Vagina (tissue), 2 donors: ENCODE measurements at places on chromosomes 3 and 15.

DNA sequence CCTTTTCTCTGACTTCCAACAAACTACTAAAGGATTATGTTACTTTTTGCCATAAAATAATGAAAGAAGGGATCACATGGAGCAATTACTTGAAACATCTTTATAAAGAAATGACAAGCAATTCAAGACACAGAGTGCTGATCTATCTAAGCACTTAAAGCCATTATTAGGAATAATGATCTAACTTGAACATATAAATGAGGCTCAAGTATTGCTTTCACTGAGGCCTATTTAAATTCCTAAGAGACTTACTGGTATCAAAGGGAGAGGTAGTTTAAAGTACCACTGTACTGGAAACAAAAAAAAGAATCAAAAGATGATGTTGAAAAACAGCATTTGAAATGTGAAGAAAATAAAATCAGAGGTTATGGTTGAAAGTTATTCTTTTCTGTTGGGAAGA, 375.5 kb downstream of the PLCL2 start:
- no peaks in the 10 kb centered on the region for H3K36me3 ChIP-seq
- DNase-seq, result no peak
- H3K27ac ChIP-seq, result no peak overlapping the region
- H3K4me3 ChIP-seq, result no peak overlapping the region
- H3K4me1 ChIP-seq, result no peaks in the 10 kb centered on the region

DNA sequence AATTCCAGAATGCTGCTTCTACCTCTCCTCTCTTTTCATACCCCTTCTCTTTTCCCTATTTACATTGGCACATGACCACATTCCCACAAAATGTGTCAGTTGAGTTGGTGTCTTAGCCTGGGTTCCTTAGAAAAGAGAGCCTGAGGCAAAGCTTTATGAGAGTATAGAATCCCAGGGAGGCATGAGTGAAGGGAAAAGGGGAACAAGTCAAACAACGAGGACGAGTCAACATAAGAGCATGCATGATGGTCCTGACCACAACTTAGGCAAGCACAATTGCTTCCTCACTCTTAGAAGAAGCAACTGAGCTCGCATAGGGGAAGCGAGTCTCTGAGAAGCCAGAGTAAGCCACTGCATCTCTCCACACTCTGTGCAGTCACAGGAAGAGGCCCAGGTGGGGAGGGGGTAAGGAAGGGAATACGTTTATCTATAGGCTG, 15.4 kb upstream of the ZNF774 start:
- H3K27ac ChIP-seq, result no peak overlapping the region
- H3K36me3 ChIP-seq, result no peaks in the 10 kb centered on the region
- no peaks in the 10 kb centered on the region for H3K4me1 ChIP-seq
- no peaks in the 10 kb centered on the region for H3K27me3 ChIP-seq

DNA sequence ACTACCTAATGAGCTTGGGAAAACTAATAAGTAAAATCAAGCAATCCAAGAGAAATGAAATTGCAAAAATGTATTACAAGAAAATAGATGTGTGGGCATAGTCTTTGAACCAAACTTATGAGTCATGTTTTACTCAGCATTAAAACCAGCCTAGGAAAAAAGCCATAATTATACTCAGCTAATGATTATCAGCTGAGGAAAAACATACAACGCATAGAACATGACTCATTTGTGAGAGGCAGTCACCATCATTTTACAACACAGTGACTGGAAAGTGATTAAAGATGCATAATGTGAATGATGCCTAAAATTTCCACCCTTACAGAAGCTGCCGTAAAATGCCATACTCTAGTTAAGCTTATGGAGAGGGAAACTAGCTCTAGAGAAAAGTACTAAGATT, 238.0 kb upstream of the EOMES start:
- no peaks in the 10 kb centered on the region for H3K36me3 ChIP-seq
- no peaks in the 10 kb centered on the region for H3K27me3 ChIP-seq
- no peak overlapping the region for H3K4me3 ChIP-seq
- no peak overlapping the region for H3K27ac ChIP-seq
- no peaks in the 10 kb centered on the region for H3K4me1 ChIP-seq

- H3K27me3 ChIP-seq, result no peaks in the 10 kb centered on the region
- no peaks in the 10 kb centered on the region for H3K36me3 ChIP-seq
- DNase-seq, result peak; percentile 64
- H3K4me3 ChIP-seq, result no peak overlapping the region
Measured at GRCh38 chr3:38823722-38824121, 7.7 kb upstream of the SCN10A start.

- H3K4me3 ChIP-seq, result no peak overlapping the region
- no peaks in the 10 kb centered on the region for H3K4me1 ChIP-seq
- H3K36me3 ChIP-seq, result no peaks in the 10 kb centered on the region
- no peaks in the 10 kb centered on the region for H3K27me3 ChIP-seq
Measured at GRCh38 chr3:125098611-125099291, 43.0 kb upstream of the HEG1 start.

GRCh38 chr3:127396473-127396872, 108.6 kb upstream of the PRR20G start:
- no peaks in the 10 kb centered on the region for H3K27me3 ChIP-seq
- no peaks in the 10 kb centered on the region for H3K36me3 ChIP-seq
- no peak overlapping the region for H3K4me3 ChIP-seq
- DNase-seq, result no peak

DNA sequence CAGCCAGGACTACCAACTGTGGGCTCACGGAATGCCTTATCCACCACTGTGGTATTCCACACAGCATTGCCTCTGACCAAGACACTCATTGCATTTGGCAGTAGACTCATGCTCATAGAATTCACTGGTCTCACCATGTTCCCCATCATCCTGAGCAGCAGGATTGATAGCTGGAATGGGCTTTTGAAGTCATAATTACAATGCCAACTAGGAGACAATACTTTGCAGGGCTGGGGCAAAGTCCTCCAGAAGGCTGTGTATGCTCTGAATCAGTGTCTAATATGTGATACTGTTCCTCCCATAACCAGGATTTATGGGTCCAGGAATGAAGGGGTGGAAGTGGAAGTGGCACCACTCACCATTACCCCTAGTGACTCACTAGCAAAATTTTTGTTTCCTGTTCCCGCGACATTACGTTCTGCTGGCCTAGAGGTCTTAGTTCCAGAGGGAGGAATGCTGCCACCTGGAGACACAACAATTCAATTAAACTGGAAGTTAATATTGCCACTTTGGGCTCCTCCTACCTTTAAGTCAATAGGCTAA, 58.6 kb upstream of the CCDC80 start:
- no peaks in the 10 kb centered on the region for H3K27me3 ChIP-seq
- no peaks in the 10 kb centered on the region for H3K36me3 ChIP-seq
- H3K4me3 ChIP-seq, result no peak overlapping the region

GRCh38 chr3:151979906-151980305, 106.5 kb downstream of the SUCNR1 start:
- H3K36me3 ChIP-seq, result no peaks in the 10 kb centered on the region
- no peak overlapping the region for H3K4me3 ChIP-seq
- DNase-seq, result no peak
- peaks cover 8% of the 10 kb centered on the region for H3K4me1 ChIP-seq
- H3K27ac ChIP-seq, result no peak overlapping the region
- H3K27me3 ChIP-seq, result no peaks in the 10 kb centered on the region

GRCh38 chr15:70827721-70828120, 26.2 kb downstream of the LARP6 start:
- H3K4me1 ChIP-seq, result peaks cover 33% of the 10 kb centered on the region
- no peaks in the 10 kb centered on the region for H3K36me3 ChIP-seq
- H3K27ac ChIP-seq, result peak overlapping the region; percentile 62
- no peak overlapping the region for H3K4me3 ChIP-seq

- no peaks in the 10 kb centered on the region for H3K36me3 ChIP-seq
- no peaks in the 10 kb centered on the region for H3K27me3 ChIP-seq
- DNase-seq, result no peak
- no peak overlapping the region for H3K27ac ChIP-seq
- H3K4me1 ChIP-seq, result no peaks in the 10 kb centered on the region
- H3K4me3 ChIP-seq, result no peak overlapping the region
Measured at GRCh38 chr3:13346481-13347389, 73.4 kb downstream of the NUP210 start.

DNA sequence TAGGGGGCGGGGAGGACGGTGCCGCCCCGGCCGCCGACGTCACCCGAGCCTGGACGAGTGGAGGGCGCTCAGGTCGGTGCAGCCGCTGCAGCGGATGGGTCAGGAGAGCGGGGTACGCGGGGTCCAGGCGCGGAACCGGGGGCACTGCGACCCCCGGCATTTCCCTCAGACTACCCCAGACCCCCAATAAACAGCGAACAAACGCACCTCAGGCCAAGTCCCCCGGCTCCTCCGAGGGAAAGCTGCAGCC, 78.9 kb downstream of the IQSEC1 start:
- H3K27me3 ChIP-seq, result no peaks in the 10 kb centered on the region
- DNase-seq, result no peak
- H3K4me1 ChIP-seq, result peaks cover 26% of the 10 kb centered on the region
- H3K36me3 ChIP-seq, result no peaks in the 10 kb centered on the region
- peak overlapping the region; percentile 88 for H3K4me3 ChIP-seq
- H3K27ac ChIP-seq, result peak overlapping the region; percentile 84

- no peak for DNase-seq
- no peak overlapping the region for H3K4me3 ChIP-seq
- no peaks in the 10 kb centered on the region for H3K27me3 ChIP-seq
- H3K4me1 ChIP-seq, result peaks cover 25% of the 10 kb centered on the region
Measured at GRCh38 chr15:40796041-40796440, 10.8 kb upstream of the ZFYVE19 start.

DNA sequence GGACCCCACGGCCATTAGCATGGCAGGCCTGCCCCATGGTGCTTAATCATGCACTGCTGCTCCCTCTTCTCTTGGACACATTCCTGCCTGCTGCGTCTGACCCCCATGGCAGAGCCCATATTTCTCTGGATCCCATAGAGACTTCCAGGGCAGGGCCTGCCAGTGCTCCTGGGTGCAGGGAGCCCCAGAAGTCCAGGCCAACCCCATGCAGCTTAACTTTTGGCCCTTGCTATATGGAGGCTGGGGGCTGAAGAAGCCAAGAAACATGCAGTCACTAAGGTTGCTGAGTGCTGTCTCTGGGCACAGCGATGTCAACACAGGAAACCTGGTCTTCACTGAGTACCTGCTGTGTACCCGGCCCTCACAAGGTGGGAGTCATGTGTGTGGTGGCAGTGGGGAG, 11.3 kb upstream of the PRKCD start:
- H3K27ac ChIP-seq, result no peak overlapping the region
- DNase-seq, result no peak
- H3K4me1 ChIP-seq, result peaks cover 4% of the 10 kb centered on the region
- H3K27me3 ChIP-seq, result no peaks in the 10 kb centered on the region
- no peak overlapping the region for H3K4me3 ChIP-seq

- no peak for DNase-seq
- no peaks in the 10 kb centered on the region for H3K36me3 ChIP-seq
- H3K4me1 ChIP-seq, result no peaks in the 10 kb centered on the region
Measured at GRCh38 chr3:4404881-4405280, 62.2 kb downstream of the SUMF1 start.

DNA sequence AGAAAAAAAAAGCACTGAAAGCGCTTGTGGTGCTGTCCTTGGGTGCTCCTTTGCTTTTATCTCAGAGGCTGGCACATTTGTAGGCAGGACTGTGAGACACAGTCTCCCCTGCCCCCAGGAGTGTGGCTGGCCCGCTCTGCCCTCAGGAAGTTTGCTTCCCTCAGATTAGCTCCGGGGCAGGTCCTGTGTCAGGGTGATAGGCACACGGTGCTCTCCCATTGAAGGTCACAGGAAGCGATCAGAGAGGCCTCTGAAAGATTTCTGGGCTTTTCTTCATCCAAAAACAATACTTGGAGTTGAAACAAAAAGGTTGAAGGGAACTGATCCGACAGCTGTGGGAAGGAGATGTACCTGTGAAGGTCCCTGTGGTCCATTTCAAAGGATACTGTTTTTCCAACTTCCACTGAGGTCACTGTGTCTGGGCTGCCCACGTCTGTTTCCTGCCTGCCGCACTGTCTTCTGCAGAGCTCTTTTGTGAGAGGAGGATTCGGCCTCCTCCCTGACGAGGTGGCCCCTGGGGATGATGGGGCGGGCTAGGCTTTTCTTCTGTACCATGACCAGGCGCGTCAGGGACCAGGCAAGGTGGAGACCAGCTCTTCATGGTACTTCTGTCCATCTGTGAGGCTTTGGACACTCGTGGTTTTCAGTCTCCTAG, 330.5 kb upstream of the CTDSPL start:
- peaks cover 6% of the 10 kb centered on the region for H3K36me3 ChIP-seq
- no peak overlapping the region for H3K27ac ChIP-seq

GRCh38 chr15:65328506-65329287, 24.2 kb downstream of the RNU5B-1 start:
- no peaks in the 10 kb centered on the region for H3K27me3 ChIP-seq
- H3K27ac ChIP-seq, result no peak overlapping the region
- H3K4me3 ChIP-seq, result no peak overlapping the region

DNA sequence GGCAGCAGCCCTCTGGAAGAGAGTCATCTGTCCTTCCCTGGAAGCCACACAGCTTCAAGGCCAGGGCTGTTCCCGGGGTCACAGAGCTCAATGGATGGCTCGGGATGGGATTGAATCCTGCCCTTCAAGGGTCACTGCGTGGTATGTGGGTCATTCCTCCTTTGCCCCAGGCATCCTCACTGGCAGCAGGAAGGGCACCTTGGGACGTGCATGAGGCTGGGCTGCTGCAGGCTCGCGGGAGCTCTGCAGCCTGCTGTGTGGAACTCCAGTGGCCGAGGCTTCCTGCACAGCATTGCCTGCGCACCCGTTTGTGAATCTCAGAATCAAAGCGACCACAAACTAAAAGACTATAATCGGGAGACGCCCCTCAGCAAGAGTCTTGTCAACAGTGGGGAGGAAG, 60.7 kb downstream of the PCSK6 start:
- no peak overlapping the region for H3K4me3 ChIP-seq
- no peaks in the 10 kb centered on the region for H3K36me3 ChIP-seq
- H3K4me1 ChIP-seq, result no peaks in the 10 kb centered on the region
- H3K27me3 ChIP-seq, result no peaks in the 10 kb centered on the region
- DNase-seq, result no peak

DNA sequence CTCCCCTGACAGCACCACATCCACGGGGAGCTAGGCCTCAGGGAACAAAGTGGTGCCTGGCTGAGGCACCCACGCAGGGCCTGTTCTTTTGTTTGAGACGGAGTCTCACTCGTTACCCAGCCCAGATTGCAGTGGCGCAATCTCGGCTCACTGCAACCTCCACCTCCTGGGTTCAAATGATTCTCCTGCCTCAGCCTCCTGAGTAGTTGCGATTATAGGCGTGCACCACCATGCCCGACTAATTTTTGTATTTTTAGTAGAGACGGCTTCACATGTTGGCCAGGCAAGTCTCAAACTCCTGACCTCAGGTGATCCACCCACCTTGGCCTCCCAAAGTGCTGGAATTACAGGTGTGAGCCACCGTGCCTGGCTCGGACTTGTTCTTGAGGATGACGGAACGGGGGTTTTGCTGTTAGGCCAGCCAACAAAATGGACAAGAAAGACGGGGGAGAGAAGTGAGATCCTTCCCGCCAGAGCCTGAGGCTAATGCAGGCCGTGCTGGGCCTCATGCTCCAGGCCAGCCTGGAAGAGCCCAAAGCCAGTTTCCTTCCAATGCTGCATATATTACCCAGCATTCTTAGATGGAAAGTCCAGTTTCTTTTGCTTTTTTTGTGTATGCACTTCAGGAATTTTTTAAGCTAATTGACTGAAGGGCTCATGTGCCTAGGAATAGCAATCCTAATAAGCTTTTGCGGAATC, 28.1 kb upstream of the FURIN start:
- H3K4me1 ChIP-seq, result no peaks in the 10 kb centered on the region
- no peak overlapping the region for H3K4me3 ChIP-seq
- no peaks in the 10 kb centered on the region for H3K27me3 ChIP-seq
